NCI-H748 treated with DMSO at 0.1 percent for 48 hours (cell line): ENCODE measurements at places on chromosomes 5 and 9.

DNA sequence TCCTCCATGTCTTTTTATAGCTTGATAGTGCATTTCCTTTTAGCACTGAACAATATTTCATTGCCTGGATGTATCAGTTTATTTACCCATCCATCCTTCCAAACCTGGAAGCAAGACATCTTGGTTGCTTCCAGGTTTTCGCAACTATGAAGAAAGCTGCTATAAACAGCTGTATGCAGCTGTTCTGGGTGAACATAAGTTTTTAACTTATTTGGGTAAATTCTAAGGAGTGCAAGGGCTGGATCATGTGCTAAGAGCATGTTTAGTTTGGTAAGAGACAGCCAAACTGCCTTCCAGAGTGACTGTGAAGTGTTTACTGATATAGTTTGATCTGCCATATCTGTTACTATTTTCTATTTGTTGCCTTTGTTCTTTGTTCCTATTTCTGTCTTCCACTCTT is 58.5 kb downstream of the CSF2 start:
- DNase-seq: no peak

- DNase-seq: no peak
Observed at GRCh38 chr5:34627794-34628193, 28.3 kb upstream of the RAI14 start.

- no peak for DNase-seq
Observed at GRCh38 chr5:652773-653350, 40.3 kb downstream of the TPPP start.

DNA sequence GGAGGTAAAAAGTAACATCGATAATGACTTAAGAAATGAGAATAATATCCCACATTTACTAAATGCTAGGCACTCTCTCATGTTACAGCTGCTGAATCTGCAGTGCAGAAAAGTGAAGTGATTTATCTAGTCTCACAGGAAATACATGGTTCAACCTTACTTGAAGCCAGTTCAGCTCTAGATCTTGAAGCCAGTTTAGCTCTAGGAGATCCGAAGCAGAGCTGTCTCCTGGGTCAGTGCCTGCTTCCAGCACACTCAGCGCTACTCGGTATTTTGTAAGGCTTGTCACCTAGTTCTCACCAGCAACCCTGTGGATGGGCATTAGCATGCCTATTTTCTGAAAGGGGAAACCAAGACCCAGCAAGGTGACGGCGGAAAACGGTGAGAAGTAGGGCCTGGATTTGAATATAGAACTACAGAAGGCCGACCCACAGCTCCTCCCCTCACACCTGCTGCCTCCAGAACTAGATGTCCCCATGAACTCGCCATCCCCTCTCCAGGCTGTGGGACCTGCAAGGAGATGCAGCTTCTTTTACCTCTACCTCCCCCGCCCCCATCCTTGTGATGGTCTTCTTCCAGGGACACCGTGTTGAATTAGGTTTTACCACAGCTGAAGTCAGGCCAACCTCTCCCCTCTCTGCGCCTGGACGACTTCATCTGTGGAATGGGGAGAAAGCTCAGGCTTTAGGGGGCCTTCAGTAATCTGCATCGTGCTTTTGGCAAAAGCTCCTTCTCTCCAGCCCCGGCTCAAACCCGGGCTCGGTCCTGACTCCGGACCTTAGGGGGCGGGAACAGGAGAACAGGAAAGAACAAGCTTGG is 4.4 kb upstream of the MSX2 start:
- no peak for DNase-seq

DNA sequence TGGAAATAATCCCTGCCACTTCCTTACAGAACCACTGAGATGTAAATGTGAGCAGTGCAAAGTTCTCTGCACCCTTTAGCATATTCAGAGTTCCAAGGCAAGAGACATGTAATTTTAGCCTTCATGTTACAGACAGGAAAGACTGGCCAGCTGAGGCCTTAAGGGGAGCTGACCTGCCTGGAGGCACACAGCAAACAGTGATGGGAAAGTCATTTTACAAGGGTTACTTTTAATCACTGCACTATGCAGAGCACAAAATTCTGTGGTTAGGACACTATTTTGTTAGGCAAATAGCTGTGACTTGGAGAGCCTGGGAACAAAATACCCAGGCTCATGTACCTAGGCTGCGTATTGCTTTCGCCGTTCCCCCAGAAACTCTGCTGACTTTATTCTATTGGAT is 30.2 kb upstream of the TNIP1 start:
- DNase-seq: no peak

DNA sequence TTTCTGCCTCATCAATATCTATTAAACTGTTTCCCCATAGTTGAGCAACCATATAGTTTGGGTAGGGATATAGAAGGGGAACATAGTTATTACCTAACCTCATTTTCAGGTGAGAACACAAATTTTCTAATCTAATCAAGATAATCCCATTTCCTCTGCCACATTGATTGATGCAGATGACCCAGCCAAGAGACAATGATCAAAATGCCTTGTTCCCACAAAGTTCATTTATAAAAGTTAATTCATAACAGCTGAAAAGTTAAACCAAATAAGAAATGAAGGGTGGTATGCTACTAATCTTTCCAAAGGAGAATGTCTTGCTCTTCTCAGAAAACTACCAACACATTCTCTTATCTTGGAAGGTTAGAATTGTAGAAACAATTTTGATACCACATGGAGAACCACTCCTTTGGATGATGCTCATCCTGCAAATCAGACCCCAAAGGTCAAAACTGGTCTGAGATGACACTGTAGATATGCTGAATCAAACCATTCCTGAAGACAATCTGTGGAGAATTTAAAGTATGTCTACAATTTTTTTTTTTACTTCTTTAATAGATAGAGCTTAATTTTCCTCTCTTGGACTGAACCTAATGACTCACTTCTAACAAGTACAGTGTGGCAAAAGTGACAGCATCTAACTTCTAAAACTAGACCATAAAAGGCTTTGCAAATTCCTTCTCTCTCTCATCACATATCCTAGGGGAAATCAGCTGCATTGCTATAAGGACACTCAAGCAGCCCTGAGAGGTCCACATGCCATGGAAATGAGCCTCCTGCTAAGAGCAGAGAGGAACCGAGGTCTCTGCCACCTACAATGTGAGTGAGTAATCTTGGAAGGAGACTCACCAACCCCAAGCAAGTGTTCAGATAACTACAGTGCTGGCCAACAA is 586.7 kb upstream of the TUSC1 start:
- DNase-seq: no peak

GRCh38 chr5:128798871-128799270 is 166.4 kb upstream of the SLC27A6 start:
- no peak for DNase-seq

GRCh38 chr9:108278341-108278740 is 577.4 kb downstream of the ACTL7B start:
- peak; percentile 76 for DNase-seq

GRCh38 chr5:7728076-7728475 is 122.9 kb downstream of the CFAP90 start:
- DNase-seq: no peak

DNA sequence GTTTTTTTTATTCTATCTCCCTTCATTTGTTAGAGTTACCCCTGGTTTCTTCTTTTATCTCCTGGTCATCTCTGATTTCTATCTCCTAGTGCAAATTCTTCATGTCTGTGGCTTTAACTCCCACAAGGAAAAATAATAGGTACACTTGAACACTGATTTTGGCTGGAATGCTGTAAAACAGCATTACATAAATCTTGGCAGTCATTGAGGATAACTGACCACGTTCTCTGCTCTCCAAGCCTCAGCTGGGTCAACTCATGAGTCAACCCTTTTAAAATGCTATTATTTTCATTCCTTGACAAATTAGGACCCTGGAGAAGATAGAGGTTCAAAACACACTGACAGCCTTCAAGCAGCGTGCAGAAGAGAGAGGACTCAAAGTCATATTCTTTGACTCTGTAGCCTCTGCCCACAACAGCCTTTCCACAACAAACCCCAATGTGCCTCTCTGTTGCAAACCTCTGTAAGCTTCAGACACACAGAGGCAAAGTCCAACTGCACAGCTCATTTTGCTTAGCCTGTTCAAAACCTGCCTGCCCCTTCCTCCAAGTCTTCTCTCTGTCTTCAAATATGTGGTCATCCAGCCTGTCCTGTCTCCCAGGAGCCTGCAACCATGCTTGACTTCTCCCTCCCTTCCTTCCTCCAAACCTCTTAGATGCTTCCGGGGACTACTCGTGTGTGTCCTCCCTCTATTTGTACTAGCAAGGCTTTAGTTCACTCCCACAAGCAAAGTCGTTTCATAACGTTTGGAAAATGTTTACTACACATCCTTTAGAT is 398.4 kb downstream of the MED10 start:
- no peak for DNase-seq

- no peak for DNase-seq
Observed at GRCh38 chr9:656926-657568, 184.4 kb upstream of the DMRT1 start.

GRCh38 chr5:73496984-73497457 is 1.2 kb upstream of the BTF3 start:
- DNase-seq: peak; percentile 51

- DNase-seq: no peak
Observed at GRCh38 chr9:74953235-74953751, 581 bp upstream of the C9orf40 start.

DNA sequence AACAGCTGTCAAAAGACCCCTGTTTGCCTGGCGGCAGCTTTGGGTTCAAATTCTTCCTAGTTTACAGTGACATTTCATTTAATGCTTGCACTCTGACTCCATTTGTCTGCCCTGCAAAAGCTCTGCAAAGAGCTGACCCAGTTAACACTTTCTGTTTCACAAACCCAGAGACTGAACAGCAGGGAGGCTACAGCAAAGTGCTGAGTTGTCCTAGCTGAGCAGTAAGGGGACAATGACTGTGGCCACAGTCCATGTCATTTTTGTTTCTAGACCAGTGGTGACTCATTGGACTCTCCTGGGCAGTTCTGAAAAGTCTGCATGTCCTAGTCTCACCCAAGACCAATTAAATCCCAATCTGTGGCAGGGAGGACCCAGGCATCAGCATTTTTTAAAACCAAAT is 994.8 kb upstream of the WWC1 start:
- no peak for DNase-seq

DNA sequence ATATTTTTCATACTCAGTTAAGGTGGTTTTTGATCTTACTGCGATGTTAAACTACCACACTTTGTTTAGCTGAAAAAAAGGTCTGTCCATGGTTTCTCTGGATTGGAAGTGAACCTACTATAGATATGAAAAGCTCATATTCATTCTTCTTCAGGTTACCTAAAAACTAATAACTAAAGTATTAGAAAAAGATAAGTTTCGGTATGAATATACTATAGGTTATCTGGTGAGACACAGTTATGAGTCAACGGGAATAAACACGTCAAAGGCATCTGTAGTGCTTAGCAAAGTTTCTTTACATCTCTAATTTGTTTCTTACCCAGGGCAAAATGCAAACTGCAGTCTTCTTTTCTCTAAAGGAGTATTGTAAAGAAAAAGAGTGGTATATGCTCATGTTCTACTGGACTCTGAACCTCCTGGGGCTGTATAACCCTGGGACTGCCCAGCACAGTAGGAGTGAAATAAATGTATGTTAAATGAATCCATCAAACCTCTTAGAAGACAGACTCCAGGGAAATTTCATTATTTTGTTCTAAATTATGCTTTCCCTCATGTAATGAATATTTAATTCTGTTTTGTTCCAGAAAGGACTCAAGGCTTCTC is 521.9 kb downstream of the PDE4D start:
- no peak for DNase-seq

DNA sequence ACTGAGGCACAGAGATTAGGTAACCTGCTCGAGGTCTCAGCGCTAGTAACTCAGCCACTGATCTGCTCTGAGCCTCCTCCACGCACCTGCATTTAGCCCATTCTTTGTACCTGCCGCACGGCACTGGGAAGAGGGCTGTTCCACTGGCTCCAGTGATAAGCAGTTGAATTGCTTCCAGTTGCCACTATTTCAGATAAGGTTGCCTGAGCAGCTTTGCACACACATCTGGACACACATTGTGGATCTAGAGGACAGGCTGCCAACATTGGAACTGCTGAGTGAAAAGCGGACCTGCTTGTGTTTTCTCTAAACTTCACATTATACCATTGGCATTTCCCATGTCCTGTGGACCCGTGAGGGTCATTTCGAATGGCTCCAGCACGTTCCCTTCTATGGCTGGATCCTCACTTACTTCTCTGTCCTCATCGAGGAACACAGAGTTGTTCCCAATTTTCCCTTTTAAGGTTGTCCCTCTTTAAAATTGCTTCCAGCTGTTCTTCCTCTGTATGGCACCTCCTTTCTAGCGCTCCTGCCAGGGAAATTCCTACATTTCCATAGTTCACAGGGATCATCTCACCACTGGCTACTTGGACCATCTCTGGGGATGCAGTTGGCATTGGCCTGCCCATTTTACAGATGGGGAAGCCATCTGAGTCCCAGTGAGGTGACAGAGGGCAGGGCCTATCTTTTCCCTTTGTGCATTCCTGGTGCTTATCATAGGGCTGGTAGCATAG is 45.9 kb upstream of the RPL26L1 start:
- no peak for DNase-seq

DNA sequence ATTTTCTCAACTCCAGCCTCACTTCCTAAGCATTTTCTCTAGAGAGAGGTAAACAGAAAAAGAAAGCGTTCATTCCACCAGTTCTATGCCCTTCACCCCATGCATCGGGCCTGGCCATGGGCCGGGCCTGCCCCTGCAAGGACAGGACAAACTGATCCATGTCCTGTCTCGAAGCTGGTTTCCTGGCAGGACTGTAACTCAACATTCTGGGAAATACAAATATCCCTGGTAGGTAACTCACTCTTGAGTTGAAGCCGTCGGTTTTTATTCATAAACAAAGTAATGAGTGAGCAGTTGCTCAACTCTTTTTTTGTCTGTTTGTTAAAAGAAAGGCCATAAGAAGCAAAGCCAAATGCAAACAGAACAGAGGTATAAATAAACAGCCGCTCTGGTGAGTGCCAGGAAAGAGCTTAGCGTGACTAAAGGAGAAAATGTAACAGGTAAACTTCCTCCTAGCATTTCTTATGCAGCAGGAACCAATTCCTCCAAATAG is 64.4 kb upstream of the DNAH5 start:
- DNase-seq: peak; percentile 74
